A549 treated with ZK216348 at 1 μM for 4 hours (cell line): ENCODE measurements at places on chromosomes 3 and 15. TPM values are rescaled to one million over a fixed set of nuclear protein-coding genes. Genes with fewer than 3 reads are reported as not detected.

The ZNF774 gene
- 0.62 to 1.7 TPM (median 1.0 TPM) in 5 replicates for total RNA-seq

The TNFSF10 gene
- total RNA-seq = 0.14 TPM in 1 of 5 replicates, not detected in the others

The CHRFAM7A gene
- 4.7 to 7.8 TPM (median 6.7 TPM) in 5 replicates for total RNA-seq

The PRICKLE2 gene
- total RNA-seq = 1.9 to 3.3 TPM (median 2.6 TPM) in 5 replicates

The CTXN2 gene
- not detected in 5 replicates for total RNA-seq

The LDHAL6B gene
- not detected in 5 replicates for total RNA-seq

The GRK7 gene
- total RNA-seq = not detected in 5 replicates

The GP5 gene
- total RNA-seq = not detected in 5 replicates

The PGBD4 gene
- 1.1 to 1.8 TPM (median 1.6 TPM) in 5 replicates for total RNA-seq

The SHC4 gene
- total RNA-seq = 0.54 to 1.4 TPM (median 0.80 TPM) in 5 replicates

The SV2B gene
- 0.02 to 0.20 TPM (median 0.06 TPM) in 5 replicates for total RNA-seq

The CFAP92 gene
- total RNA-seq = 0.11 TPM in 1 of 5 replicates, not detected in the others

The HTR3E gene
- not detected in 5 replicates for total RNA-seq

The SCN11A gene
- 0.02 TPM in 2 of 5 replicates, not detected in the others for total RNA-seq

The IL20RB gene
- total RNA-seq = 0.77 to 1.3 TPM (median 0.94 TPM) in 5 replicates

The AGBL1 gene
- not detected in 5 replicates for total RNA-seq

The PIGB gene
- total RNA-seq = 9.4 to 14.5 TPM (median 13.1 TPM) in 5 replicates

The SAMMSON gene
- not detected in 5 replicates for total RNA-seq

The ARHGEF3 gene
- total RNA-seq = 6.2 to 9.9 TPM (median 8.5 TPM) in 5 replicates

The GHRL gene
- not detected in 5 replicates for total RNA-seq

The AZI2 gene
- total RNA-seq = 40.2 to 61.6 TPM (median 45.7 TPM) in 5 replicates

The GOLGA6B gene
- 0.15 to 0.16 TPM in 2 of 5 replicates, not detected in the others for total RNA-seq

The THPO gene
- not detected in 5 replicates for total RNA-seq

The PPM1M gene
- 3.5 to 5.8 TPM (median 5.1 TPM) in 5 replicates for total RNA-seq
